ENCODE measurements at places on chromosomes 5 and 9. TPM values are rescaled to one million over a fixed set of nuclear protein-coding genes. Genes with fewer than 3 reads are reported as not detected.

The C8G gene
- 4.3 TPM for total RNA-seq

The SV2C gene
- total RNA-seq = 0.06 TPM

The TYRP1 gene
- not detected for total RNA-seq

The FBP2 gene
- not detected for total RNA-seq

The PCDHGB4 gene
- 14.5 TPM for total RNA-seq

The HTR1A gene
- not detected for total RNA-seq

The SLC6A19 gene
- total RNA-seq = not detected

The OR1Q1 gene
- total RNA-seq = not detected

The IL31RA gene
- not detected for total RNA-seq

The TAS2R1 gene
- not detected for total RNA-seq

The TRIM32 gene
- total RNA-seq = 9.5 TPM

The APC gene
- 63.3 TPM for total RNA-seq

The SUB1 gene
- 235 TPM for total RNA-seq

The FAM221B gene
- not detected for total RNA-seq

The CHSY3 gene
- 4.9 TPM for total RNA-seq

The LCN15 gene
- total RNA-seq = not detected

The ANKDD1B gene
- 0.60 TPM for total RNA-seq

Data from omental fat pad (tissue), 4 donors.